Naive thymus-derived CD4-positive, alpha-beta T cell (primary cell): ENCODE measurements at places on chromosomes 6 and 20. TPM values are rescaled to one million over a fixed set of nuclear protein-coding genes. Genes with fewer than 3 reads are reported as not detected.

GRCh38 chr20:8860011-8860495, 208.8 kb upstream of the PLCB4 start:
- DNase-seq: no peak

- DNase-seq: no peak
These were observed 25.0 kb downstream of the ANGPT4 start for GRCh38 chr20:891058-891705.

- no peak for DNase-seq
These were observed 150.2 kb downstream of the PRL start for GRCh38 chr6:22146678-22146930.

- DNase-seq: no peak
These were observed 28.3 kb downstream of the TREM1 start for GRCh38 chr6:41258196-41258493.

Gene PPP1R16B
- 21.5 TPM for total RNA-seq

DNA sequence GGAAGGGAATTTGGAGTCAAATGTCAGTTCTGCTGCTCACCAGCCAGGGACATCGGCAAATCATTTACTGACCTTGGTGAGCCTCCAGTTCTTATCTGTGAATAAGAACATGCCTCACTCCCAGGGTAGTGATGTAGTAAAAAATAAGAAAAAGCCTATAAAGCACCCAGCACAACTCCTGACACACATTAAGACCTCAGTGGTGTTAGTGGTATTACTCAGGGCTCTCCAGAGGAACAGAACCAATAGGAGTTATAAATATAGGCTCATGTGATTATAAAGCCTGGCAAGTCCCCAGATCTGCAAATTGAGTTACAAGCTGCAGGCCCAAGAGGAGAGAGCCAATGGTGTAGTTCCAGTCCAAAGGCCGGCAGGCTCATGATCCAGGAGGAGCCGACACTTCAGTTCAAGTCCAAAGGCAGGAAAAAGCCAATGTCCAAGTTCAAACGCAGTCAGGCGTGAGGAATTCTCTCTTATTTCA, 71.3 kb upstream of the EYA2 start:
- no peak for DNase-seq

DNA sequence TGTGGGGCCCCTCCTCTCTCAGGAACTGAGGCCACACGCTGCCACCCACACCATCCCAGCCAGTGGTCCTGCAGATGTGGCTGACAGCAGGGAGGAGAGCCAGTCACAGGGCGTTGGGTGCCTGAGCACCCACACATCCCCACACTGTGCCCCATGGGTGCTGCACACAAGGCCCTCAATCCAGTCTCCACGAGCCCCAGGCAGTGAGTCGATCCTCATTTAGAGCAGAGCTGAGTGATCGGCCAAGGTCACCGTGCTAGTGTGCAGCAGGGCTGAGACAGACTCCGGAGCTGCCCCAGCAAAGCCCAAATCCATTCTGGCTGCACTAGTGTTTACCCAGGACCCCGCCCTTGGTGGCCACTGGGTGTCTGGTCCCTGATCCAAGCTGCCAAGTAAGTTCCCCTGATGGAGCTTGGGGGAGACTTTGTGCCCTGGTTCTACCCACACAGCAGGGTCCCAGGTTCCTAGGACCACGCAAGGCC, 9.0 kb downstream of the C20orf203 start:
- DNase-seq: no peak

DNA sequence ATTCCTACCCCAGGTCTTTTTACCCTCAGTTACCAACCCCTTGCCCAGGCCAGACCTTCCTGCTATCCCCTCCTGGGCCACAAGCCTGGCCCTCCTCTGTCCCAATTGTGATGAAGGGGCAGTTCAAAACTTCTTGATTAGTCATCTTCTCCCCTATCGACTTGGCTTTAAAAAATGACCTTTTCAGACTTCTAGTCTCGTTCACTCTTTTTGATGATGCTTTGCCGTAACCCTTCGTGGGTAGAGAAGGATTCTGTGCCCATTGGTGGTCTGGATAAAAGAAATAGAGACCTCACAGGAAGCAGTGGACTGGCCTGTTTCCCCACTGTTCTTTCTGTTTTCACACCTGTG, 5.5 kb downstream of the VEGFA start:
- DNase-seq: no peak

Gene GABRR1
- not detected for total RNA-seq

Gene SIRPD
- 0.35 TPM for total RNA-seq

Gene SLA2
- 28.3 TPM for total RNA-seq

Gene WFDC5
- not detected for total RNA-seq

Gene ZC2HC1B
- total RNA-seq: not detected

- no peak for DNase-seq
These were observed 210.9 kb downstream of the TFAP2B start for GRCh38 chr6:51029561-51029960.
